ENCODE measurements at places on chromosomes 1 and 21.

DNA sequence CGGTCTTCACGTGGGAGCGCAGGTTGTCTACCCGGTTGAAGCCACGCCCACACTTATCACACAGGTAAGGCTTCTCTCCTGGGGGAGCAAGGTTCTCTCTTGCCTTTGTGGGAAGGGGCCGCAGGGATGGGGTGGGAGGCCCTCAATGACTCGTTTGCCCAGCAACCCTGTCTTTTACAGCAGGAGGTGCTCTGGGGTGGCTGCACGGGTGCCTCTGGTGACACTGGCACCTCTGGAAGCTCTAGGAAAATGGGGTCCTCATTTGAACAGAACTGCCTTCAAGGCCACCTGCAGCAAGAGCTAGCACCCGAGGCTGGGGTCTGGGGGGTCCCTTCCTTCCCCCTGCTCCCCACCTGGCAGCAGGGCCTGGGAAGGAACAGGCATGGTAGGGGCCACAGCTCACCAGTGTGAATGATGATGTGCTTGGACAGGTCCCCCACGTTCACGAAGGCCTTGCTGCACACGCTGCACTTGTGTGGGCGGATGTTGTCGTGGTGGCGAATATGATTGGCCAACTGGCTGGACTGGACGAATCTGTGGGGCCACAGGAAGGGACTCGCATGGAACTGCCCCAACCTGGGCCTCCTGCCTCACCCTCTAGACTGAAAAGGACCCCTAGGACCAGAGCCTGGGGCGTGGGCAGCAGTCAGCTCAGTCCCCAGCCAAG lies 33.1 kb downstream of the ZBTB17 start:
- no peak for DNase-seq

GRCh38 chr1:179091691-179092165 lies 9.9 kb downstream of the TOR3A start:
- no peak for DNase-seq

GRCh38 chr21:14114251-14114650 lies 96.5 kb downstream of the LIPI start:
- DNase-seq = no peak

DNA sequence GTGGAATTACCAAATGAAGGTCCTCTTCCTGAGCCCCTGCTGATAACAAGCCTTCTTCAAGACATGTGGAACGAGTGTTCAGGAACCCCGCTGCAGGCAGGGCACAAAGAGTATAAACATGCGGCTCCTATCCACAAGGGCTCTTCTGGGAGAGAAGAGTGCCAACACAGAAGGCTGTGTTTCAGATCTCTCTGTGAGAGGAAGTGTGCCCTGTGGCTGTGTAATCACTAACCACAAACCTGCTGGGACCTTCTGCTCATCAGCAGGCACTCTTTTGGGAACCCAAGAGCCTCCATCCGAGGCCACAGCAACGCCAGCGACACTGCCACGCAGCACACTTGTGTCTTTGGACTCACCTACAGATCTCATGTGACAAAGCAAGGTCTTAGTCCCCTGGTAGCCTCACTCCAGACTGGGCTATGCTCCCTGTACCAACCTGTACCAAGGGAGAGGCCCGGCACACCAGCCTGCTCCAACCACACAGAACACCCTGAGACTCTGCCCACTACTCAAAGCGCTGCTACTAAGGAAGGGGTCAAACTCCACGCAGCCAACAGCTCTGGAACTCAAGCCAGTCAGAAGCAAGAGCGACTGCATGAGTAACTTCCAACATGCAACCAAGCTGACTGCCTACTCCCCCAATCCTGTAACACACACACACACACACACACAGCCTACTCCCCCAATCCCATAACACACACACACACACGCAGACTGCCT lies 7.8 kb downstream of the PTTG1IP start:
- DNase-seq = no peak

DNA sequence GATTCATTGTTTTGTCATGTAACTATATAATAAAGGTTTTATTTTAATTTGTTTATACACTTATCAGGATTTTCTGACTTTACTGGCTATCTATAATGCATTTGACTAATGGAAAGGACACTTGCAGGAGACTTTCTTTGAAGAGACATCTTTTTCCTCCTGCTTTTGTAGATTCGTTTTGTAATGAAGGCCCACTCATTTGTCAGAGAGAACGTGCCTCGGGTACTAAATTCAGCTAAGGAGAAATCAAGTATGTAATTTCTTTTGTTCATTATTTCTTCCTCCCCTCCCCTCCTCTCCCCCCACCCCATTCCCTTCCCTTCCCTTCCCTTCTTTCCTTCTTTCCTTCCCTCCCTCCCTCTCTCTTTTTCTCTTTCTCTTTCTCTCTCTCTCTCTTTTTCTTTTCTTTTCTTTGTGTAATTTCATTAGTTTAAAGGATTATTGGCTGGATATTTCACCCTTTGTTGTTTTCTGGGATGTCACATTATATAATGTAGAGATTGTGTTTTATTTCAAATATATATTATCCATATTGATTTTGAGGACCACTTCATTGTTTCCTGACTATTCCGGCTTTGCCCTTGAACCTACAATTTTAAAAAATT lies 23.7 kb upstream of the AXDND1 start:
- no peak for DNase-seq

DNA sequence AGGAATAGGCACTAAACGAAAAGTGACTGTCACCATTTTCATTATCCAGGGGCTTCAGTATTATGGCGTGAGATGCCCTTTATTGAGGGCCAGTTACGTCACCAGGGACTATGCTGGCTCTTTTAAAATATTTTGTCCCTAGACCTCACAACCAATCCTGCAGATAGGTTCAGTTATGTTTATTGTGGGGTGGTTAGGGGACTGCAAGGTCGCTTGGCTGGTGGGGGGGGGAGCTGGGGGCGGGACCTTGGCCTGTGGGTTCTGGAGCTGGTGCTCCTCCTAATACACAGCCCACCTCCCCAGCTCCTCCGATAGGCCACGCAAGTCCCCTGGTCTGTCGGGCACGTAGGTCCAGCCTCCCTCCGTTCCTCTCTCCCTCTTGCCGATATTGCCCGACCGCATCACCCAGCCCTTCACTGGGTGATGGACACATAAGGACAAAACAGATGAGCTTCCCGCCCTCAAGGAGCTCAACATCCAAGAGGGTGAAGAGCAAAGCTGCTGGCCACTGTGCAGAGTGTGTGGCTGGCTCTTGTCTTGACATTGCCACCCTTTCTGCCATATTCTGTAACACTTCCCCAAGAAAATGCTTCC lies 271.8 kb downstream of the MATN1 start:
- DNase-seq = no peak

- no peak for DNase-seq
Observed at GRCh38 chr1:150663321-150663720, 33.6 kb downstream of the GOLPH3L start.

- DNase-seq = no peak
Observed at GRCh38 chr21:36186081-36186480, 29.5 kb downstream of the DOP1B start.

DNA sequence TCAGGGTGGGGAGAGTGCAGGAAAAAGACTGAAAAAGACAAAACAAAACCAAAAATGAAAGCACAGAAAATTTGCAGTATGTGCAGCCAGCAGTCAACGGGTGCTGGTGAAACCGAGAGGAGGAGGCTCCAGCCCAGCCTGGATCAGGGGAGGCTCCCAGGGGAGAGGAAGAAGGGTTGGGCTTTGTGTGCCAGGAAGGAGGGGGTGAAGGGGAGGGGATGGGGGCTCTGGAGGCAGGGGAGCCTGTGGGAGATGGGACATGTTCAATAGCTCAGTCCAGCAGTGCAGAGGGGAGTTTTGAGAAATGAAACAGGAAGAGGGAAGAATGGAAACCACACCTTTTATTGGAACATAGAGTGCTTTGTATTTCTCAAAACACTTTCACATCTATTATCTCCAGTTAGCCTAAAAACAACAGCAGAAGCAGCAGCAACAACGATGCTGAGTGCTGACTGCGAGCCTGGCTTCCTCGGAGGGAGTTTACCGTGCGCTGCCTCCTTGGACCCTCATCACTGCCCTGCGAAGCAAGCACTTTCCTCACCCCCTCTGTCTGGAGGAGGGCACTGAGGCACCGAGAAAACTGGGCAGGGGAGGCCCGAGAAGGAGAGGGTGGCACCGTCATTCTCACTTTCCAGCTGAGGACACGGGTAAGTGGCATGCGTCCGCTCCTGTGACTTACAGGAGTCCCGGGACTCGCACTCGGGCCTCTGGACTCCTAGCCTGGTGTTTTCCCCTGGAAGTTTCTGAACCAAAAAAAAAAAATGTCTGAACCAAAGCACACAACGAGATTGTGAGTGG lies 62.9 kb downstream of the MDM4 start:
- no peak for DNase-seq

DNA sequence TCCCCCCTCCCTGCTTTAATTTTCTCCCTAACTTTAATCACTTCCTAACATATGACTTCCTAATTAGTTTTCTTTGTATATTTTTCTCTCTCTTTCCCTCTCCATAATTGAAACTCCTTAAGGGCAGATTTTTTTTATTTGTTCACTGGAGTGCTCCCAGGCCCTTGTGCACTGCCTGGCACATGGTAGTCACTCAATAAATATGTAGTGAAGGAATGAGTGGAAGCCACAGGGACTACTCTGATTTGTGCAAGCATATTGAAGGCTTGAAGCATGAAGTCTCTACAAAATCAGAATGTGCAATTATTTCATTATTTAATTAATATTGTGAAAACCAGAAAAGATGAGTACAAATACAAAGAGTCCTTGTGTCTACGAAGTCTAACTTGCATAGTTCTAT lies 41.5 kb downstream of the SNX7 start:
- DNase-seq = no peak

- peak; percentile 51 for DNase-seq
Observed at GRCh38 chr21:45152265-45152746, 77.9 kb downstream of the ADARB1 start.

GRCh38 chr1:15004396-15004795 lies 149.2 kb upstream of the TMEM51 start:
- DNase-seq = no peak

DNA sequence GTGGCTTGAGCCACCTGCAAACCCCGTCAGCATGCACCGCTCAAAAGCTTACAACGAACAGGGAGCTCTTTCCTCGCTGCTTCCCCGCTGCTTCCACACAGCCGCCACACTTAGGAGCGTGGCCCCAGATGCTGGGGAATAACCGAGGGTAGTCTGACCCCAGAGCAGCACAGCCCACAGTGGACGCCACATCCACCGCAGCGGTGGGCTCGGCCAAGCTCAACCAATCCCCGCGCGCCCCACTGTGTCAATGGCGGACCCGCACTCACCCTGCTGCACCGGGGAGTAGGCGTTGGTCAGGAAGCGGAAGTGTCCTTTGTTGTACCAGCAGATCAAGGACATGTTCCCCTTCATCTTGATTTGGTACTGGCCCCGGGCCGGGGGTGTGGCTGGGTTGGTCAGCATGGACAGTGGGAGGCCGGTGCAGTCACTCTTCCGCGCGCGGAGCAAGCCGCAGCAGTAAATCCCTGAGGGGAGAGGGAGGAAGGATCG lies 93.5 kb downstream of the PGBD5 start:
- DNase-seq = no peak

DNA sequence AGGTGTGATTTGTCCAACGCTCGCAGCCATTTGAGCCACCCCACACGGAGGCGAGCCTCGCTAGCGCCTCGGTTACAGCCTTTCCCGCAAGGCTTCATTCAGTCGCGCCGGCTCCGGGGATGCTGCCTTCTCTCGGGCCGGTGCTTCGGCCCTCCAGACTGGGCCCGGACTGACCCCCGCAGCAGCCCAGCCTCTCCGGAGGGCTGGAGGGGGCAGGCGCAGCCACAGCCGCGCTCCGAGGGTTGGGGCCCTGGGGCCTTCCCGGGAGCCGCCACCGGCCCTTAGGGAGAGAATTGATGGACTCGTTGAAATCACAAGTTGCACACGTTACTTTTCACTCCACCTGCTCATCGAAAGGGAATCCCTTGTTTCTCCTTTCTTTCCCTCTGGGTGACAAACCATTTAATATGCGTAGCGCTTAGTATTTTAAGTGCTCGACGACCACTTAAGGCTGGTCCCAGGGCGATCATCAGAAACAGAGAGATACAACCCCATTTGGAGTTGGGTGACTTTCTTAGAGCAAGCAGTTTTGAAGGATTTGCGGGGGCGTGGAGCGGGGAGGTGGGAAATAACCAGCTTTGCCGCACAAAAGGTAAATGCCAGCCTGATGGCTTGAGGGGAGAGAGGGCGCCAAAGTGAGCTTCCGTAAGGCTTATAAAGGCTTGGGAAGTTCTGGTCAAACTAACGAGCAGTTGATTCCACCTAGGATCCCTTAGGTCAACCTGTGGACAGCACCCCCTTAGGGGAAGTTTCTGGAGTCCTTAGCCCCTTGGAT lies 24.6 kb upstream of the ENAH start:
- DNase-seq = no peak

DNA sequence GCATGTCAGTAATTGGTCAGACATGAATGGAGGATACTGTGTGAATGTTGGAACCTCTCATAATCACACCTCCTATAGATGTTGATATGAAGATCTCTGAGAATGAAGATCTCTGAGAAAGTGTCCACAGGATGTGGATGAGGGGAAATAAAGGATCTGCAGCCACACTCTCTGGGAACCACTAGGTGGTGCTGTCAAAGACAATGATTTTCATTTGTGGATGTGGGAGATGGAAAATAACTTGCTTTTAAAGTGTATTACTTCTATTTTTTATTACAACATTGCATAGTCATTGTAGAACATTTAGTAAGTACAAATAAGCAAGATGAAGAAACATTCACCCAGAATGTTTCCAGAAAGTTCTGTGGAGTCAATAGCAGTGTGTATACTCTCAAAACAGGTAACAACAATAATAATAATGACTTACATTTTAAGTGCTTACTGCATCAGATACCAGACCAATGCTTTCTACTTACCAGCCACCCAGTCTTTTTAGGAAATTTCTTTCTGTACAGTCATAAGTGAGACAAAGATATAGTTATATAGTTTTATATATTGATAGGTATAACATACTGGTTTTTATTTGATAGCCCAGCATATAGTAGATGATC lies 128.2 kb downstream of the ATG4C start:
- DNase-seq = no peak

DNA sequence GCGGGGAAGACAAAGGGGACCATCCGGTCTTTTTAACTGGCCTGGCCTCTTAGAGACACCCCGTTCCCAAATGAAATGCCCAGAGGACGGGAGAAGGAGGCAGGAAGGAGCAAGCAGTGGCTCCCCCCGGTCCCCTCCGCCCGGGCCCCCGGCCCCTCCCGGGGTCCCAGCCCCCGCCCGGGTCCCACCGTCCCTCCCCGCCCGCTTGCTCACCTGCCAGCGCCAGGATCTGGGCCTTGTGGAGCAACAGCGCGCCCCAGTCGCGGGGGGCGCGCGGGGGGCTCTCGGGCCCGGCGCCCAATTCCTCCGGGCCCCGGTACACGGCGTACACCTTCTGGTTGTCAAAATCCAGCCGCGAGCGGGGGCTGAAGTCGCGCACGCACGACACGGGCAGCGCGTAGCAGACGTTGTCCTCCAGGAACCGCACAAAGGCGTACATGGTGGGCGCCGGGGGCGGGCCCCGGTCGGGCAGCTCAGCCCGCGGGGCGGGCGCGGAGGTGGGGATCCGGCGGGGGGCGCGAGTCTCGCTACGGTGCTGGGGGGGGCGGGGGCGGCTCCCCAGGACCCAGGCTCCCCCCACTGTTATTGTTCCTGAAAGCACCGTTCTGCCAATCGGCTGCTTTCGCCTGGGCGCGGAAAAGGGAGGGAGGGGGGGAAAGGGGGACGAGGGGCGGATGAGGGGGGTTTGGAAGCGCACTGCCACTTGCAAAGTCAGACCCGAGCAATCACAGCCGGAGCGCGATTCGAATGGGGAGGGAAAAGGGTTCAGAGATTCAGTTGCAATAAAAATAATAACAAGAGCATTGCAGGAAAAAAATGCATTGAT lies at the start of gene BEND5:
Gene BEND5 (minus strand): TSS at position 499 of the 826 bp plus-strand sequence. CDS start 60 bp downstream, at position 439.
- no peak for DNase-seq
